AG20443 (cell line): ENCODE measurements at places on chromosomes 2 and 18.

GRCh38 chr2:6069381-6069780, 377.2 kb downstream of the SOX11 start:
- no peak for DNase-seq

GRCh38 chr2:231110551-231110950, 14.3 kb downstream of the HTR2B start:
- peak; percentile 10 for DNase-seq

GRCh38 chr2:207558079-207558491, 28.3 kb downstream of the CREB1 start:
- DNase-seq, result peak; percentile 29

- DNase-seq, result no peak
Observed at GRCh38 chr2:227828477-227828912, 14.9 kb downstream of the CCL20 start.

GRCh38 chr2:240818293-240819125, 1.5 kb downstream of the KIF1A start:
- no peak for DNase-seq

GRCh38 chr2:226063704-226064440, 664.4 kb downstream of the NYAP2 start:
- peak; percentile 72 for DNase-seq

DNA sequence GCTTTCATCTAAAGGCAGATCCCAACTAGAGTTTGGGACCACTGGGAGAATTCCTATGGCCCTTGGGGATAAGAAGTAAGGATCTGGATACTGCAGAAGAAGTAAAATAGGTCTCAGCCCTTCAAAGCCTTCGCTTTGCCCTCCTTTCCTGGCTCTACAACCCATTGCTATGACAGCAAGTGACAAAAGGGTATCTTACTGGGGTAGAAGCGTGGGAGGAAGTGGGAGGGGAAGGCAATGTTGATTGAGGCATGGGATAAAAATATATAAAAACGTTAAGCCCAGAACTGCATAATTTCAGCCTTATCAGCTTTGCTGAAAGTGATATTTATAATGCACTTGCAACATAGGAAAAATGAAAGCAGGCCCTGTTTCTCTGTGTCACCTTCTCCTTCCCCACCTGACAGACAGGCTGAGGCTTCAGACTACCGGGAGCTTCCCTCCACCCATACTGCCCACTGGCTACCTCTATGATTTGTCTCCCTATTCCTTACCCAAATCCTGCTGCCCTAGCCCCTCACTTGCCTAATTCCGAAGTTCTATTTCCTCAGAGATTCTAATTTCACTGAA, 14.9 kb upstream of the SOS1 start:
- DNase-seq, result no peak

DNA sequence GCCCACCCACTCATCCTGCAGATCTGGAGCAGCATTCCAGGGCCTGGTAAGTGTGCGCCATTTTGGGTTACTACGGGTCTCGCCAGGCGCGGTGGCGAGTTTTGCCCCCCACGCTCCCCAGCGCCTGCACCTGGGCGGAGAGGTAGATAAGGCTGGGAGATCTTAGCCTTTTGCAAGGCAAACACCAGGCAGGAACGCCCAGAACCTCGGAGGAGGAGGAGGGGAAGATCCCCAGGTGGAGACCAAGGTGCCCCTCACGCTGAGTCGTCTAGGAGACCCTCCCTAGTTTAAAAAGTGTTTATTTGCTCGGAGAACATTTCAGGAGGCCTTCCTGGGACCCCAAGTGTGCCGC, 365 bp upstream of the RAMP1 start:
- DNase-seq, result no peak

DNA sequence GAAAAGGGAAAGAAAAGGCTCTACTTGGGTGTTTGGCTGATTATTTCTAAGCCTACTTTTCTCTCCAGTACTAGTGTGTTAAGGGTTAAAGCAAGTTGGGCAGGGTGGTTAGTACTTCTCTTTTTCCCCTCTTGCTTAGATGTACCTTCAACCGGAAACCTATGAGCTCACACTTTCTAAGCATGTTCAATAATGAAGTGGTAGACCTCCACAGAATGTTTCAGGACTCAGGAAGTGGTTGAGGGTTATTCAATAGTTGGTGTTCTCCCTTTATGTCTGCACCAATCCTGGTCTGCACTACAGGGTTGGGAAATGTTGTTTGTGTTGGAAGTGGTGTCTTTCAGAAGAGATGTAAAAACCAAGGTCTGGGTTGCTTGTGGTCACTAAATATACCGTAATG, 137.1 kb downstream of the ZEB2 start:
- DNase-seq, result no peak

DNA sequence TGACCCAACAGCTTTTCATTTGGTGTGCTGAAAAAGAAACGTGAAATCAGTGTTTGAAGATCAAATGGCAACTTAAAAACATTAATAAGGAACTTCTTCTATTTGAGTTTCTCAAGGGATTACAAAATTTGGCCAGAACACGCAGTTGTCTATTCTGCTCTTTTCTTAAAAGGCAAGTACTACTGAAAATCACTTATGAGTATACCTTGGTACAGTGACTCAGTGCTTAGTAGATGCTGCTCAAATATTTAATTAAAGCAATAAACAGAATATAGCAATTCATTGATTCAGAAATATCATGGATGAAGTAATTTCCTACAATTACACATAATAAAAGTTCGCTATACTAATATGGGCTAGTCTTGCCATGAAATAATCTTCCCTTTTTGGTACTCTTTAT, 38.2 kb upstream of the MCM6 start:
- DNase-seq, result no peak

DNA sequence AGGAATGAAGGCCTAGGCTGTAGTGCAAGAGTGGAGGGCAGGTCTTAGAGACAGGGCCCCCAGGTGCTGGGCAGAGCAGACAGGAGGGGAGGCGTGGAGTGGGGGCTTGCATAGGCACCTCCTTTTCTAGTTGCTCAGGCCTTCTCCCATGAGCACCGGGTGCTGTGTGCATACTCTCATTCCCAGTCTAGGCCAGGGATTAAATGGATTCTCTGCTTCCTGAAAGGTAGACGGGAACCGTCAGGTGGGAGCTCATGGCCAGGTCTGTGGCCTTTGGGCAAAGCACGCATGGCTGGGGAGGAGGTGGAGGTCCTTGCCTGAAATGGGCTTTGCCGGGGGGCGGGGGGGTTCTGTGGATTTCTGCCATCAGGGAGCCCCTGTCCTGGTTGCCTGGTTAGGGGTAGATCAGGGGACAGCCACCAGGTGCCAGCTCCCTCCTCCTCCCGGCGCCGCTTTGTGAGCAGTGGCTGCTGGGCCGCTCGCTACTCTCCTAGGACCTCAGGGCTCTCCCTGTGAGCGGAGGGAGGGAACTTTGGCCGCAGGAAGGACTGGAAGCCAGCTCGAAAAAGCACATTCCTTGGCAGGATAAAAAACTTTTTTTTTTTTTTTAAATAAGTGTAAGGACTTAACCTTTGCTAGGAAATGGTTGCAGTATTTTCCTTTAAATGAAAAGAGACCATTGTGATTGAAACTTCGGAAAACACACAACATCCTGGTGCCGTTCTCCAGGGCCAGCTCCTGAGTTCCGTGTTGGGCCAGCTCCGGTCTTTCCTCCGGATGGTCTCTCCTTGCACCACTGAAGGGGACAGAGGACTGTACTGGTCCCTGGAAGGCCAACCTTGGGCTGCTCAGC, 82.8 kb upstream of the HAAO start:
- peak; percentile 33 for DNase-seq

DNA sequence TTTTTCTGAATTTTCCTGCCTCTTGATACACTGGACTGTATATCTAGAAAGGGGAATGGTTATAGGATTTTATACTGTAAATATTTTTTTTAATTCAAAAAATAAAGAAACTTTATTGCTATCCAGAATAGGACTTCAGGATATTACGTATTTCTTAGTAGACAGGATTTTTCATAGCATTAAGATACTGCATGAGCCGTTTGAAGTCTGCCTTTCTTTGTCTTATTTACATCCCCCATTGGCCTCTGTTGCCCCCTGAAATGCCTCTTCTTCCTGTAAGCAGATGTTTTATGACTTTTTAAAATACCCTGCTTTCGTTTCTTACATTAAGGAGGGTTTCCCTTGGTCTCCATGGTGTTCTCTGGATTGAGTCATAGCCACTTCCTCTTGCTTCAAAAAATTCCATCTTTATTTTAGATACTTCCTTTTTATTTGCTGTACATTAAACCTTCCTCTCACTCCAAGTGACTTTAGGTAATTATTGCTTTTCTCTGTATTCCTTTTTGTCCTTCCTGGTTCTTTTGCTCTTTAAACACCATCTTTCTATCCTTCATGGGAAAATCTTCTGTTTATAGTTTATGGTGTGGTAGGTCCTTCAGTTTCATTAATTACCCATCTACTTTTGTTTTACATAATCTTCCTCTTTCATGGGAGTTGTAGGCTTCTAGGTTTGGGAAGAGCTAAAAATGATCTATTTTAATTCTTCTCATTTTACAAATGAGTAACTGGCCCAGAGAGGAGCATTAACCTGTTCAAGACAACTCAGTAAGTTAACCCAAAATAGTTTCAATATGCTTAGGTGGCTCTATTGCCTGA, 72.6 kb downstream of the ZNF532 start:
- peak; percentile 34 for DNase-seq

DNA sequence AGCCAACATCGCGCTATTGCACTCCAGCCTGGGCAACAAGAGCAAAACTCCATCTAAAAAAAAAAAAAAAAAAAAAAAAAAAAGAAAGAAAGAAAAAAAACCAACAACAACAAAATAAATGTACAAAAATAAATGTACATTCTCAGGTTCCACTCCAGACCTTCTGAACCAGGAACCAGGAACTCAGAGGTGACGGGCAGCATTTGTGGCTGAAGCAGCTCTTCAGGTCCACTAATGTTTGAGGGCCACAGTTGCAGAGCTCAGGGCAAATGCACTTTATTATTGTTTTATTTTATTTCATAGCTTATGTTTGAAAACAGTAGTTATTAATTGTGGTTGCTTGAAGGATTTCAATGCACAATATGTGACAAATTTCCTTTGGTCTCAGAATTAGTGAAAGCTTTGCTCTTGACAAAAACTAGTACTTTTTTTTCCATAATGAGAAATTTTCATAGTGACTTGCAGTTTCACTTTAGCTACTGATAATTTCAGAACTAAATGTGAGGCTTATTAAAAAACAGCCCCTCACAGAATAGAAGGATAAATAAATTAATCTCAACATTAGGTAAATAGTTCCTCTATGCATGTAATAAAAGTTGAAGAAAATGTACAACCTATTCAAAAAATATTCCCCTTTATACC, 378.4 kb upstream of the SPHKAP start:
- DNase-seq, result no peak

GRCh38 chr2:238475034-238475433, 48.3 kb downstream of the ASB1 start:
- DNase-seq, result no peak

DNA sequence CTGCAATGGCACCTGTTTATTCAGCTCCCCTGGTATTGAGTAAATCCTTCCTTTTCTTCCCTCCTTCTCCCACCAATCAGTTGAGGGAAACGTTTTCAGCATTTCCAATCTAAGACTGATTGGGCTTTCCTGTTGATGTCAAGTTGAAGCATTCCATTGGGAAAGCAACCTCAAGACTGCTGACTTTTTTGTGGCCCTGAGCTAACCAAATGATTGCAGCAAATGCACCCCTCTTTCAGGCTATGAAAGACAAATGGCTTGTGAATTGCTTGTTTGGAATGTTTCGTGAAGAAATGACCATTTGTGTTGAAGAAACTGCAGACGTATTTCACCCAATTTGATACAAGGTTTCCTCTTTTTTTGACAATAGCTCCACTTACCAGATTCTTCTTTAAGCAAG, 303.5 kb downstream of the EPHA4 start:
- no peak for DNase-seq

GRCh38 chr2:33106115-33106514, 159.4 kb downstream of the LTBP1 start:
- DNase-seq, result no peak

GRCh38 chr2:217634871-217635270, 367.9 kb downstream of the TNS1 start:
- no peak for DNase-seq

GRCh38 chr2:113980946-113981345, 91.1 kb downstream of the ACTR3 start:
- peak; percentile 53 for DNase-seq

GRCh38 chr18:45107425-45107824, 426.7 kb downstream of the SETBP1 start:
- DNase-seq, result peak; percentile 70

DNA sequence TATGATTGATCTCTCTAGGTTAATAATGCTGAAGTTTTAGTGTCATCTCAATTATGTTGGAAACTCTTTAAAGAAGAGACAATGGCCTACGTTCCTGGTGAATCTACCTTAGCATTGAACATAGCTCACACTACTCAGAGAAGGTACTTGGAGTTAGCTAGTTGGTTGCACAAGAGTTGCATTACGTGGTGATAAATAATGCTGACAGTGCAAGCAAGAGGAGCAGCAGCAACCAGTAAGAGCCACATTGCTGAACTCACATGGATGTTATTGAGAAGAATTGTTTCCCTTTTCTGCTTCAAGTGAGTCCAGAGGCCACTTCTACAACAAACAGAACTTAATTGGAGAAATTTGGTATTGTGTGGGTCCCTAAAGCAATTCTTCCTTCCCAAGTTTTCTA, 737.1 kb downstream of the TDRD15 start:
- no peak for DNase-seq

- no peak for DNase-seq
Observed at GRCh38 chr2:138997856-138998517, 217.8 kb upstream of the NXPH2 start.

GRCh38 chr2:23703583-23704385, 223.1 kb downstream of the ATAD2B start:
- peak; percentile 59 for DNase-seq

- DNase-seq, result peak; percentile 59
Observed at GRCh38 chr2:1605102-1606045, 138.9 kb downstream of the PXDN start.

GRCh38 chr2:46487667-46488335, 8.4 kb downstream of the TMEM247 start:
- DNase-seq, result peak; percentile 93

DNA sequence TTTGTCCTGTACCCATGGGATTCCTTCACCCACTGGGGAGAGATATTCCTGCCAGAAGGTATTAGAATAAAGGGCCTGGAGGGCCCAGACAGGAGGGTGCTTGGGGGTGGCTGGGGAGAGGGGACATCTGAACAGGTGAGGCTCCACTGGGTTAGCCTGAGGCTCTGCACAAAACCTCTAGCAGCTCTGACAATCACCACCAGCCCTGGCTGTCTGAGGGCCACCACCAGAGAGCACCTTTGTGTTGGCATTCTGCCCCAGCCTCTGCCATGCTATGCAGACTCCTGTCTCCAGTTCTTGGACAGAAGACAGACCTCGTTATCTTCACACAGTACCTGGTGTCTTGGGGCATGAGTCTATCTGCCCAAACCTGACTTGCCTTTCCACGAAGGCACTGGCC, 25.3 kb downstream of the SLC16A14 start:
- no peak for DNase-seq

- no peak for DNase-seq
Observed at GRCh38 chr18:8983195-8983594, 119.3 kb upstream of the NDUFV2 start.
